ENCODE measurements at places on chromosomes 1 and 21.

- DNase-seq = no peak
Measured at GRCh38 chr1:14634486-14634885, 36.0 kb downstream of the KAZN start.

- DNase-seq = no peak
Measured at GRCh38 chr1:81681601-81682266, 119.0 kb upstream of the ADGRL2 start.

GRCh38 chr1:210448297-210448892 lies 119.7 kb downstream of the HHAT start:
- DNase-seq = no peak

GRCh38 chr1:203056012-203056411 lies 29.7 kb downstream of the PPFIA4 start:
- DNase-seq = no peak

- no peak for DNase-seq
Measured at GRCh38 chr1:109470245-109470644, 3.9 kb downstream of the SYPL2 start.

DNA sequence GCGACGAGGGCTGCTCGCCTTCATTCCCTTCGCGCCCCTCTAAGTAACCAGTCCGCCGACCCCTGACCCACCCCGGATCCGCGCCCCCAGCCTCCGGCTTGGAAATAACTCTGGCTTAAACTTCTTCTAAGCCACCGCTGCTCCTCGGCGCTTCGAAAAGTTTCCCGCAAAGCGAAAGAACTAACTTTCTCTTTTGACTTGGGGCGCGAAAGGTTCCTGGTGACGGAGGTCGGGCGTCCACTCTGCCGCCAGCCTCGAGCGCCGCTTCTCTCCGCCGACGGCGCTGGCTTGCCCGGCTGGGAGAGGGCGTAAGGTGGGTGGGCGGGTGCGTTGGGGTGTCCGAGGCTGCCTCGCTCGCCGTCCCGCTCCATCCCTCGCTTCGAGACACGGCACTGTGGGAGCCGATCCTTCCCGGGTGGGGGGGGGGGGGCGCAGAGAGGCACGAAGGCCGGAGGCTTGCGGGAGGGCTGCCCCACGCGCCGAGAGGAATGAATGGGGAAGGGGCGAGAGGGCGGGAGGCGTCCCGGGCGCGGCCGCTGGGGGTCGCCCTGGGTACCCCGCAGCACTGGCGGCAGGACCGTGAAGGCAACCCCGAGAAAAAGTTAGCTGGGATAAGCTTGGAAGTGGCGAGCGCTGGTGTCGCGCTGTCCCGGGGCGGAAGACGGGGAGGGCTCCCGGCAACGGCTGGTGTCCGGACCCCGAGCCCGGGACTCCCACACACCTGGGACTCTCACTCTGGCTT lies 569 bp downstream of the ATF3 start:
- peak; percentile 55 for DNase-seq

DNA sequence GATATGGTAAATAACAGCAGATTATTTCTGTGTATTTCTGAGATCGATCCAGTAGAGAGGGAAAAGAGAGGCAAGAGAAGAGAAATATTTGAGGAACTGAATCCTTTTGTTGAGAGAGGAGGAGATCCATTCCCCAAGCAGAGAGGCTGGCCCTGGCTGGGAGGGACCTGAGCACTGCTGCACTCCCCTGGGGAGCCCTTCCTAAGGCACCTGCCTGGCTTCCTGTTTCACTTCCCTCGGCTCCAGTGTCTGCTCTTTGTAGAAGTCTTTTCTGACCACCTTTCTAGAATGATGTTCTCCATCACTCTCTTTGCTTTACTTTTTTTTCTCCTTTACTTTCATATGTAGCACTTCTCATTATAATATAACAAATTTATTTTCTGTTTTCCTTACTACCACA lies 42.3 kb upstream of the SLC6A9 start:
- no peak for DNase-seq

- DNase-seq = no peak
Measured at GRCh38 chr1:192698731-192699130, 62.8 kb downstream of the RGS13 start.

DNA sequence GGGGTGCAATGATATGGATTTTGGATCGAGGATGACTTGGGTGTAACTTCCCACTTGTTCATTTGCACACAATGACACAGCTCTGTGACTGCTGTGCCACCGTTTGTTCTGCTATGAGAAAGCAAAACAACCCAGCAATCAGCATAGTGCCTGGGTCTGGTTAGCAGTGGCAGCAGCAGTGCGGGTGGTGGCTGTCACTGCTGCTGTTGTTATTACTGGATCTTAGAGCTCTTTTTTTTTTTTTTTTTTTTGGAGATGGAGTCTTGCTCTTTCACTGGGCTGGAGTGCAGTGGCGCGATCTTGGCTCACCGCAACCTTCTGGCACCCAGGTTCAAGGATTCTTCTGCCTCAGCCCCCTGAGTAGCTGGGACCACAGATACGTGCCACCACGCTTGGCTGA lies 56.9 kb downstream of the TBCE start:
- peak; percentile 23 for DNase-seq

GRCh38 chr1:59553371-59553770 lies 256.5 kb downstream of the FGGY start:
- DNase-seq = no peak

DNA sequence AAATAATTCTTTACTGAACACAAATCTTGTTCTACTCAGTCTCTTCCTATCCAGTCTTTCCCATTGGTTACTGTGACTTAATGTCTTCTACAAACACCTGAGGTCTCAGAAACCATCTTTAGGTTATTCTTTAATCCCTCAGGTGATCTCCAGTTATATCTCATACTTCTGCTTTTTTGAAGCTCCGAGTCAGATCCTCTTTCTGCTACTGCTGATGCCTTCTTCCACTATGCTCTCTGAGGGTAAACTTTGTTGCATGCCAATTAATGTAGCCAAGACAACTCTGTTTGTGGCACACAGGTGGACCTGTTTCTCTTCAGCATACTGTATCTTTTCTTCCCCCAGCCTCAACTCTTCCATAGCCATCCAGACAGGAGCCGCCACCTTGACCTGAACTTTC lies 3.1 kb upstream of the APCS start:
- no peak for DNase-seq

DNA sequence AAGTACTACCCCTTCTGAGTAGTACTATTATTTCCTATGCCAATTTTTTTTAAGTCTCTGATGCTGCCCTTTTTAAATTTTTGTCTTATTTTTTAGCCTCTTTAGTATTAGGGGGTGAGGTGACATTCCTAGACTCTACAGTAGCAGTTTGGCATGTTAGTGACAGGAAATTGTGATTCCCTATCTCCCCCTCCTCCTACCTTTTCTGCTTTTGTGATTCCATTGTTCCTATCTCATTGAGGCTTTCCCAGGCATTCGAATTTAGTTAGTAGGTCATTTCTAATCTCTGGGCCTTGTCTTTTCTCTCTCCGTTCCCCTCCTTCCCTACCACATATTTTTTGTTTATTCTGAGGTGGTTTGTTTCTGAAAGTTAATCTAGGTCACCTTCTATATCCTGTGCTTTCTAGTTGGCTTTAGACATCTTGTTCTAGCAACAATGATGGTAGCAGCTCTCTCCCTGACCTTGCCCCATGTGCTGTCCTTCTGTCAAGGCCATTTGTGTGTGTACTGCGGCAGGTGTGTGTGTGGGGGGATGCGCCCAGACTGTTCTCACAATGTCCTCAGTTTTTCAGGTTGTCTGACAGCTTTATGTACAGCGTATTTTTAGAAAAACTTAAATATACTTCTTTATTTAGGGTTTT lies 21.5 kb downstream of the SEMA6C start:
- no peak for DNase-seq

DNA sequence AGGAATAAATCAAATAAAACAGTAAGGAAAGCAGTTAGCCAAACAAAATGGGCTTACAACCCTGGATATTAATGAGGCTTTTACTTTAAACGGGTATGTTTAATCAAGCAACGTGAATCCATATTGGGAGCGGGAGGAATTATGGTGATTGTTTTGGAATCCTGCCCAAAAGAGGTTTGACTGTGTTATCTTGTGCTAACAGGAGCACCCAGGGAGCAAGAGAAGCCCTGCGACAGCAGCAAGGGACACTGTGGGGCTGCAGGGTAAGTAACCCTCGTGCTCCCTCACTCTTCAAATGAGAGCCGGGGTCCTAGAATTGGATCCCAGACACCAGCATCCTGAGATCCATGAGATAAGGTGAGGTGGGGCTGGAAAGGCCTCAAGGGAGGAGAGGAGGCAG lies 72.6 kb upstream of the PGBD5 start:
- DNase-seq = no peak

- DNase-seq = no peak
Measured at GRCh38 chr1:18974606-18975005, 18.1 kb upstream of the IFFO2 start.

DNA sequence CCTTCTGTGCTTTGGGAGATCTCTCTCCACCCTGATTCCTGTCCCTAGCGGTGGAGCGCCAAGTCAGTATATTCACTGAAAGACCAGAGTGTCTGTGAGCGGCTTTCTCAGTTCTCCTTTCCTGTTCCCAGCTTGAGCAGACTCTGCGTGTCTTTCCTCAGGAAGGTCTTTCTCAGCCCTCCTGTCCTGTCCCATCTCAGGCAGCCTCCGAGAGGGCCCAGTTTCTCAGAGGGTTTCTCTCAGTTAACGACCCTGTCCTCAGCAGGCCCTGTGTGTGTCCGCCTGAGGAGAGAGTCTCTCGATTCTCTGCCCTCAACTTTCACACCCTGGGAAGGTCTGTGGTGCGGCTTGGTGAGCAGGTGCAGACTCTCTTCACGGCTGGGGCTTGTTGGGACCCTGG lies 34.0 kb upstream of the CHIT1 start:
- DNase-seq = no peak

DNA sequence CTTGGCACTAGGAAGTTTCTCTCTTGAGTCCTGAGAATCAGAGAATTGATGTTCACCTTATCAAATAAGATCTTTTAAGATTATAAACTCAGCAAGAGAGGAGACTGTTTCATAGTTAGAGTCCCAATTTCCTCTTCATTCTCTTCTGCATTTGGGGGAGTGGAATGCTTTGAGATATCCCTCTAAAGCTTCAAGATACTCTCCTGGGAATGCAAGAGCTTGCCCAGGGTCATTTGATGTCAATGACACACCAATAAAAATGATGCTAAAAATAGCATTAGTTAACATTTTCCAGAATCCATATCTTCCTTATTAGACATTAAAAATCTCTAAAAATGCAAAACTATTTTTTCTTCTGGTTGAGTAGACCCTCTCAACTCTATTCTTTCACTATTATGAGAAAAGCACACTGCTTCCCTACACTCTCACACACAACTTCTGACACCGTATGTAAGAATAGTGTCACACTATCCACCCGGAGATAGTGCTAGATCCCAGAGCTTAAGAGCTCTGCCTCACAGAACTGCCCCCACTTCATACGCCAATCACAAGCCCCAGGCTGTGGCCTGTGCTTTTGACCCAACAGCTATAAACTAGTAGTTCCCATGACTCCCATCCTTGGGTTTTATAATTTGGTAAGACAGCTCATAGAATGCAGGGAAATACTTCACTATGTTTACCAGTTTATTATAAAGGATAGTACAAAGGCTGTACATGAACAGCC lies 399.9 kb upstream of the RUNX1 start:
- no peak for DNase-seq

- DNase-seq = no peak
Measured at GRCh38 chr21:15688809-15689208, 41.0 kb upstream of the USP25 start.

GRCh38 chr1:79603843-79604242 lies 597.3 kb upstream of the ADGRL4 start:
- no peak for DNase-seq

DNA sequence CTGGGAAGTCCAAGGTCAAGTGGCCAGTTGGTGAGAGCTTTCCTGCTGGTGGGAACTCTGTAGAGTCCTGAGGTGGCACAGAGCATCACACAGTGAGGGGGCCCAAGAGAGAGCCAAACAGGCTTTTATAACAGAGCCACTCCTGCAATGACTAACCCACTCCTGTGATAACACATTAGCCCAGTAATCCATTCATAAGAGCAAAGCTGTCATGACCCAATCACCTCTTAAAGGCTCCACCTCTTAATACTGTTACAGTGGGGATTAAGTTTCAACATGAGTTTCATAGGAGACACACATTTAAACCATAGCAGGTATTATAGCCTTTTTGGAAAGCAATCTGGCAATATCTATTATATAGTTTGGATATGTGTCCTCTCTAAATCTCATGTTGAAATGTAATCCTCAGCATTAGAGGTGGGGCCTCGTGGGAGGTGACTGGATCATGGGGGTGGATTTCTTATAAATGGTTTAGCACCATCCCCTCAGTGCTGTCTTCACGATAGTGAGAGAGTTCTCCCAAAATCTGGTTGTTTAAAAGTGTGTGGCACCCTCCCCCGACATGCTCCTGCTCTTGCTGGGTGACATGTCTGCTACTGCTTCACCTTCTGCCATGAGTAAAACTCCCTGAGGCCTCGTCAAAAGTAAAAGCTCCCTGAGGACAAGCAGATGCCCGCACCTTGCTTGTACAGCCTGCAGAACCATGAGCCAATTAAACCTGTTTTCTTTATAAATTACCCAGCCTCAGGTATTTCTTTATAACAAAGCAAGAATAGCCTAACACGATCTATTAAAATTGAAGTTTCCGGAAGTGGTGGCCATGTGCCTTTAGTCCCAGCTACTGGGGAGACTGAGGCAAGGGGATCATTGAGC lies 64.5 kb downstream of the CD58 start:
- DNase-seq = no peak

- DNase-seq = no peak
Measured at GRCh38 chr1:147287133-147287865, 44.8 kb downstream of the CHD1L start.

GRCh38 chr1:75985827-75986226 lies 53.6 kb upstream of the ASB17 start:
- no peak for DNase-seq

DNA sequence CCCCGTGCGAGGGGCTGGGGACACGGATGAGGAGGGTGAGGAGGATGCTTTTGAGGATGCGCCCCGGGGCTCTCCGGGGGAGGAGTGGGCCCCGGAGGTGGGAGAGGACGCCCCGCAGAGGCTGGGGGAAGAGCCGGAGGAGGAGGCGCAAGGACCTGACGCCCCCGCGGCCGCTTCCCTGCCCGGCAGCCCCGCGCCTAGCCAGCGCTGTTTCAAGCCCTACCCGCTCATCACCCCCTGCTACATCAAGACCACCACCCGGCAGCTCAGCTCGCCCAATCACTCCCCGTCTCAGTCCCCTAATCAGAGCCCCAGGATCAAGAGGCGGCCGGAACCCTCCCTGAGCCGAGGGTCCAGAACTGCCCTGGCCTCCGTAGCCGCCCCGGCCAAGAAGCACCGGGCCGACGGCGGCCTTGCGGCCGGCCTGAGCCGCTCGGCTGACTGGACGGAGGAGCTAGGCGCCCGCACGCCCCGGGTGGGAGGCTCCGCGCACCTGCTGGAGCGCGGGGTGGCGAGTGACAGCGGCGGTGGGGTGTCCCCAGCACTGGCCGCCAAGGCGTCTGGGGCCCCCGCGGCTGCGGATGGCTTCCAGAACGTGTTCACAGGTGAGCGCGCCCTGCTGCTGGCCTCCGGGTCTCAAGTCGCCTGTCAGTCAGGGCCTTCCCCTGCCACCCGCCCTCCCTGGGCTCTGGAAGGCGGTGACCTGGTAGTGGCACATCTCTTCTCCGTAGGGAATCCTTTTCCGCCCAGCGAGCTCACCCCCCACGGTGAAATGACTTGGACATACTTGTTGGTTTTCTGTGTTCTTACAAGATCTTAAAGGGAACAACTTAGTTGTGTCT lies 1.7 kb downstream of the FMN2 start:
- no peak for DNase-seq

GRCh38 chr1:91555074-91555730 lies 54.6 kb downstream of the CDC7 start:
- no peak for DNase-seq
